Activated T-cell treated with anti-CD3 and anti-CD28 coated beads, Interleukin-2, amount 50 U/mL, for 48 hours (primary cell): ENCODE measurements at places on chromosomes 1 and 21.

- DNase-seq = no peak
Measured at GRCh38 chr1:160238408-160238807, 23.9 kb downstream of the DCAF8 start.

DNA sequence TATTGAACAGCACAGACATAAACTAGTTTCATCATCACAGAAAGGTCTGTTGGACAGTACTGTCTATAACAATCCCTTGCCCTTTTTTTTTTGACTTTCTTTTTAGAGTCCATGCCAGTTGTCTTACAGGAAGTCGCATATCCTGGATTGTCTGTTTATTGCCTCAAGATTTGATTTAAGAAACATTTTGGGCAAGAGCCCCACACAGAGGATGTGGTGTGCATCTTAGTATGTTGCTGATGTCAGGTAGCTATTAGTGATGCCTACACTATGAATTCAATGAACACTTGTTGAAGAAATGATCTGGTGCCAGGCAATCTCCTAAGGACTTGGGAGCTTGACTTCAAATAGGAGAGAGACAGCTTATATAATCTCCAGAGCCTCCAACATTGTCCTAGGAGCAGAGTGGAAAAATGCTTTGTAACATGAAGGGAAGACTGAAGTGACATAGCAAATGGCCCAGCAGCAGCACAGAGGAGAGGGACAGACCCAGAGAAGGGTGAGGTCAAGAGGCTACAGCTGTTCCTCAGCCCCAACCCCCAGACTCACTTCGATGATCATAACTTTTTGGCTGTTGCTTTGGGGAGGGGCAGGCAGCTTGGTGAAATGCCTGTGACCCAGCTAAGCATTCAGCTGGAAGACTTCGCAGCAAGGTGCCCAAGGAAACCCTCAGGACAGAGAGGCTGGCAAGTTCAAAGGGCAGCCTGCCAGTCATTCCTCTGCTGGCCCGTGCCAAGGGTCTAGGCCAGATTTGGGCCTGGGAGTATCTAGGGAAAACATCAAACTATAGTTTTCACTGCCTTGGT is 7.5 kb upstream of the RAB29 start:
- no peak for DNase-seq

GRCh38 chr1:9596415-9597123 is 7.9 kb downstream of the TMEM201 start:
- no peak for DNase-seq

- peak; percentile 79 for DNase-seq
Measured at GRCh38 chr1:156889802-156890580, 3.5 kb upstream of the PEAR1 start.

GRCh38 chr1:106879538-106879937 is 176.9 kb upstream of the PRMT6 start:
- DNase-seq = no peak

DNA sequence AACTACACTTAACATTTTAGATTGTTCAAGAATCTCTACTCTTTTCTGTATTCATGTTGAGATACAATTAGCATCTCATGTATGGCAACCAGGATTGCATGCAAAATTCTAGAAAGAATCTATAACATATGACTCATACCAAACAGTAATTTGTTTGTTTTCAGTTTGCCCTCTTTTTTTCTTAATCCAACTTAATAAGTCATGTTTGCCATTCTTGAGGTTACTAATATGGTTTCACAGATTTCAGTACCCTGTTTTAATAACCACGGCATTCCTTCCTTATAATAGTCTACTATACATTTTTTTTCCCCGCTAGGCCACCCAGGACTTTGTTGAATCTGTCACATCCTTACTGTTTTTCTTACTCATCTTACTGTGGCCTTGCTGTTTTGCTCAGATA is 140.8 kb downstream of the FMN2 start:
- no peak for DNase-seq

DNA sequence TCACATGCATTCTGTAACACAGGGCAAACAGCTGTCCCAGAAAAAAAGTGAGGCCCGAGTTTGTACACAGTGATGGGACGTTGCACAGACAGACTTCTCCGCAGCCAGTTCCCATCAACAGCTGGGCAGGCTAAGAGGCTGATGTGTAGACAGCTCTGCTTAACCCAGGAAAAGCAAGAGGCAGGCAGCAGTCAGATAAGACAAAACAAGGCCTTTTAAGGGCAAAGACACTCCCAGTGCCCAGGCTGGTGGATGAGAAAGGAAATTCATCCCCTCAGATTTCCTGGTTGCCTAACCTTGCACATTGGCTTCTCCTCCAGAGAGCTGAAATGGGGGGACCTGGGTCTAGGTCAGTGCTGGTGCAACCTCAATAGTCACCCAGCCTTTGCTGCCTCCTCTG is 17.2 kb upstream of the PHLDA3 start:
- no peak for DNase-seq

DNA sequence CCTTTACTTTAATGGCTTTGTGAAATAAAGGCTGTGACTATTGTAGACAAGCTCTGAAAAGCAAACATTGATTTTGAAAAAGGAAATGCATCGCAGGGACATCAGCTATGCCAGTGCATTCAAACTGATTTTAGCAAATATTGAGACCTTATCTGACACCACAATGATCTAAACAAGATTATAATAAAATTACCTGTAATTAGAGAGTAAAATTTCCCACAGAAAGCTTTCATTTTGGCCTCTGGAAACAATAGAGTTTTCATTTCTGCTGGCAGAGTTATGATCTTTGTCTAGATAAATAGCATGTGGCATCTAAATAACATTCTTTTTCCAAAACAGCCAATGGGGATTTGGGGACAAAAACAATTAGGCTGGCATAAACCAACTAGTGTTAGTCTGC is 650.4 kb upstream of the PRMT6 start:
- no peak for DNase-seq

- no peak for DNase-seq
Measured at GRCh38 chr1:176416777-176417176, 46.2 kb upstream of the PAPPA2 start.

GRCh38 chr1:202562444-202563060 is 147.7 kb downstream of the SYT2 start:
- DNase-seq = no peak

DNA sequence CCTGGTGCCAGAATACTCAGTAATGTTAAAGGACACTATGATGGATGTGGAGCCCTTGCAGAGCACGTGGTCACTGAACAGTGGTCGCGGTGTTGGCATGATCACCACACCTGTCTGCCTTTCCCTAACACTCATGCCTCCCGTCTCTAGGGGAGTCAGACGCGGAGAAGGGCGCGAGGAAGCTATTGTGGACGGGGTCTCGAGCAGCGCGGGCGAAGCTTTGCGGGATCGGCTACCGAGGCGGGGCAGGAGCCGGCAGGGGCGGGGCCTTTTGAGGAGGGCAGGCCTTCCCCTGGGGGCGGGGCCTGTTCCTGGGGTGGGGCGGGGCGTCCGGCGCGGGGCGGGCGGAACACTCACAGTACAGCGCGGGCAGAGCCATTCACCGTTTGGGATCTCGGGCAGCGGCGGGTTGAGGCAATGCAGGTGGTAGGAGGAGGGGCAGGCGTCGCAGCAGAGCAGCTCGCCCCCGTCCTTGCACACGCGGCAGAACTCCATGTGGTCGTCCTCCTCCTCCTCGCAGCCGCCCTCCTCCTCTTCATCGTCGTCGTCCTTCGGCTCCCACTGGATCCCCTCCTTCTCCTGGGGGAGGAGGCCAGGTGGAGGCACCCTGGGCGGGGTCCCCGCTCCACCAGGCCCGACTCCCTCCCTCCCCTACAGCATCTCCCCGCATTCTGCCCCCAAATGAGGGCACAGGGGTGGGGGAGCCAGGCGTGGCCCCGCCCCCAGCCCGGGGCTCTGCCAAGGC is 31.5 kb downstream of the CHD5 start:
- peak; percentile 84 for DNase-seq

DNA sequence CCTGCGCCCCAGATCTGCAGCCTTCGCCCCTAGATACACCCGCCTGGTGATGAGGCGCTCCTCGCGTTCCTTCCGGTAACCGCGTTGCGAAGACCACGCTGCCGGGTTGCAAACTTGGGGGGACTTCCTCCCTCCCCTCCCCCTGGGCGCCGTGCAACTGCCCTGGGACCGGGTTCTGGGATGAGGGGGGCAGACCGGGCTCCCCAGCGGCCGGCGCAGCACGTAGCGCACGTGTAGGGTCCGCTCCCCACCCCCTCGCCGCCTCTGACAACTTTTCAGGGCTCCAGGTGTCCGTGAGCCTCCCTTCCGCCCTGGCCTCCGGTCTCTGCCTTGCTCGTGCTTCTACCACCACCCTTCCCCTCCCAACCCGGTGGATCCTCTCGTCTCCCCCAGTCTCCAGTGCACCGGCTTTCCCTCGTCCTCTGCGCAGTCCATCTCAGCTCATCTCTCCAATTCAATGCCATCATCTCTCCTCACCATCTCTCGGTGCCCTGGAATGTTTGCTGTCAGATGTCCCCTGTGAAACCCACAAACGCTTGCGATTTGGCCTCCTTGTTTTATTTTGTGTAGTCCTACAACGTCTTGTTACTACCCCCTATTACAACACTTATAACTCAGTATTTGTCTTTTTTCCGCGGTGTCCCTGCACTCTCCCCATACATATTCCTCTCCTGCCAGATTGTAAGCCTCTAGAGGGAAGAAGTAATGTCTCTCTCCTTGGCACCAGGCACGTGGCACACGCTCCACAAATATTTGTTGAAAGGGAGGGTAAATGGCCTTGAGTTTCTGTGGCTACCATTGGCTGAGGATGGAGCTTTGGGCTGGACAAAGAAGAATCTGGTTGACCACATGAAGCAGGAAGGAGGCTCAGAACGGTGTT is 782 bp downstream of the PCAT6 start:
- peak; percentile 63 for DNase-seq

DNA sequence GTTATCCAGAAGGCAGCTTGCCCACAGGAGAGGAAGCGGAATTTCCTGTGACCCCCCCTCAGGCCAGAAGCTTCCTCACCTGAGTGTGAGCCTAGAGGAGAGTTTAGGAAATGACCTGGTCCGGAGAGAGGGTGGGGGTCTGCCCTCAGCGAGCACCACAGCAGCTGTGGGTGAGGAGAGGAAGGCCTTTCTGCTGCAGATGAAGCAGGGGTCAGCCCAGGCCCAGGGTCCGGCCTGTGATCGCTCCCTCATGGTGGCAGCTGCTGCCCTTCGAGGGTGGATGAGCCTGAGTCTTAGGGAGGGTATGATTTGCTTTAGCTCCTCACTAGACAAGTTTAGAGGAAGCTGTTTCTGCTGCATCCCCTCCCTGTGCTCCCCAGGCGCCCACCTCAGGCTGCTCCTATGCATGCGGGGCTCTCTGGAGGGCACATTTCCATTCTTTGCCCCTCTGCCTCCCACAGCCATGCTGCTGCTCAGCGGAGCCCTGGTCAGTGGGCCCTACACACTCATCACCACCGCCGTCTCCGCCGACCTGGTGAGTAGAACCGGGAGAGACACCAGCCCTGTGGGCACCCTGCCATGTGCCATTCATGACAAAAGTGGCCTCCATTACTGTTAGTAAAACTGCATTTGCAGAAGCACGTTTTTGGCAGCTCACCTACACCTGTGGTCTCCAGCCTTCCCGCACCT is 53.0 kb downstream of the SLC37A1 start:
- DNase-seq = no peak

GRCh38 chr1:186626356-186626932 is 53.8 kb downstream of the PTGS2 start:
- no peak for DNase-seq

DNA sequence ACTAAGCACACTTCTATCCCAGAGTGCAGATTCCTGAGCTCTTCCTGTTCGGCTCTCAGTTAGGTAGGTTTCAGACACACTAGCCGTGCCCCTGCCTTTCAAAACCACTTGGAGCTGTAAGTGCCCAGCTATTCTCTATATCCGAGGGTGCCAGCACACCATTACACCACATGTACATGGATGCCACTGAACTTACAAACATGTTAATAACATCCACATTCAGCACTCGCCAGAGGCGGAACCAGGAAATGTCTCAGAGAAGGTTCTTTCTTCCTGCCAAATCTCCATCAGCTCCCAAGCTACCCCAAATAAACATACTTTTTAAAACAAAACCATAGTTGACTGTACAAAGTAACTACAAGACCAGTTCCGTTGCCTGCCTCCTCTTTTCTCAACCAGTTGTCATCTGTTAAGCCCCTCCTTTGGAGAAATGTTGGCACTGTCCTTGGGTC is 78.4 kb upstream of the CTTNBP2NL start:
- DNase-seq = no peak

GRCh38 chr21:42056468-42056867 is 14.6 kb upstream of the UMODL1 start:
- no peak for DNase-seq

DNA sequence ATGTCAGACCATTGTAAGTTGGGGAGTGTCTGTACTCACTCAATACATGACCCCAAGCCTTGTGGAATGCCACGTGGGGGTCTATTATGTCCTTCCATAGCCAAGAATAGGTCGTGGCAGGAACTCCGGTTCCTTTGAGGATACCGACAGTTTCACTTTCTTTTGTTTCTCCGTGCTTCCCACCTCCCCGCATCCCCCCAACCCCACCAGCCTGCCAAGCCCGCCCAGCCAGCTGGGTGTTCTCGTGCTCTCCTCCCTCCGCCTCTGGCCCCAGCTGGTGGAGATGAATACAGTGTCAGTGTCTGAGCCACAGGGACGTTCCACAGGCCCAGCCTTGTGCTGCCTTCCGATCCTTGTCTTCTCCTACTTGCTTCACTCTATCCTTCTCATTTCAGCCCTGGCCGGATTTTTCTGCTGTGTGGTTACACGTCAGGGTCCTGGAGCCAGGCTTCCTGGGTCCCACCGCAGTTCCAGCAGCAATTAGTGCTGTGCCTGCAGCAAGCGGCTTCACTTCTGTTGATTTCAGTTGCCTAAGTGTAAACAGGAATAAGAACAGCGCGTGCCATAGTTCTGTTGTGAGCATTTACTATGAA is 4.1 kb upstream of the AGTRAP start:
- no peak for DNase-seq

GRCh38 chr21:42125571-42126544 is 54.7 kb downstream of the UMODL1 start:
- DNase-seq = no peak

GRCh38 chr1:150612014-150612345 is 17.4 kb downstream of the ENSA start:
- DNase-seq = no peak

DNA sequence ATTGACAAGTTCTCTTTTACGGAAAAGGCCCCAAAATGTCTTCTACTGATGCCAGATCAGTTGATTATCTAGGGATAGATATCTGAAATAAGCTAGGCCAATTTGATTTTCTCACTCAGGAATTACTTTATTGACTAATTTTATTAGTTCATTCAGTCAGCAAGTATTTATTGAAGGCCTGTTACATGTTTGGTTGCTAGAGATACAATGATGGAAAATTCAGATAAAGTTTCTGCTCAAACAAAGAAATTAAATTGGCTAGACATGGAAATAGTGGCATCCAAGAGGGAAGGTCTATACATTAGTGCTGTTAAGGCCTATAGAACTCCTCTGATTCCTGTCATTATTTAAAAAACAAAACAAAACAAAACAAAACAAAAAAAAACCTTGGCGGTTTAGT is 56.5 kb downstream of the HS2ST1 start:
- DNase-seq = no peak

DNA sequence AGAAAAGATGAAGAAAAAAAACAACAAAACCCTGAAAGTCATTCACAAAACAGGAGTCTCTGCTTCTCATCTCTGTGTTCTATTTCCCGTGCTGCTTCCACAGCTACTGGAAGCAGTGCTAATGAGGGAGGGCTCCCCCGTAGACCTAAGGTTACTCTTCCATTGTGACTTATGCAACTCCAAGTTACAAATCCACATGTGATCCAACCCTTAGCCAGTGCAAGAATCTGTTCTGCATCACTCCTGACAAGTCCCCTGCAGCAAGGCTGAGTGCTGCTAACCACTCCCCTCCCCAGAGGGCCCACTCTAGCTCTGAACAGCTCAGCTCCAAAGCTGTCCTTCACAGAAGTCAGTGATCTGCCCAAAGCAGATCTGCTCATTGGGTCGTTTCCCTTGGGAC is 10.3 kb downstream of the DNALI1 start:
- DNase-seq = no peak

- DNase-seq = no peak
Measured at GRCh38 chr1:210377731-210378333, 49.1 kb downstream of the HHAT start.
